CD4-positive, alpha-beta memory T cell (primary cell): ENCODE measurements at places on chromosomes 1 and 21. TPM values are rescaled to one million over a fixed set of nuclear protein-coding genes. Genes with fewer than 3 reads are reported as not detected.

GRCh38 chr1:54462597-54463258 is 56.5 kb upstream of the SSBP3 start:
- DNase-seq: no peak

DNA sequence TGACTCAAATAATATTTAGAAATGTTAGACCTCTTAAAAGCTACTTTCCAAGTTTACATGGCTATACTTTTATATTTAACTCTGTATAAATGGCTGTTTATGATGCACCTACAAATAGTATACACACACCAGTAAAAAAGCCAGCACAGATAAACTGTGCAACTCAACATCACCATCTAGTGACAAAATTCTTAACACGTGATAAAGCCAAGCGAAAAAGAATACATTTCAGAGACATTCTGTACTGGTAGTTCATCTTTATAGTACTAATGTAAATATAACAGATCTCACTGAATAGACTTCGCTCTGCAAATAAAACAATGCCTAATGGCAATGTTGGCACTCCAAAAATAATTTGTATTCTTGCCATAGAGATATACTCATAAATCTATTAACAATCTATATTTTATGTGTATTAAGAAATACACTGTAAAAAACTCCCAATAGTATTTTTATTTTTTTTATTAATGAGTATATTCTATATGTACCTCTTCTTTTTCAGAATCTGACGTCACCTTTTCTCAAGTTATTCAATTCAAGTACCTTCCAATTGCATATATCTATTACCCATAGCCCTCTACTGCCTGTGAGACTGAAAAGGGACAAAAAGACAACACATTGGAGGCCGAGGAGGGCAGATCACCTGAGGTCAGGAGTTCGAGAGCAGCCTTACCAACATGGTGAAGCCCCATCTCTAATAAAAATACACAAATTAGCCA is 100.2 kb downstream of the DPYD start:
- no peak for DNase-seq

C1orf53 gene
- total RNA-seq: not detected

DNA sequence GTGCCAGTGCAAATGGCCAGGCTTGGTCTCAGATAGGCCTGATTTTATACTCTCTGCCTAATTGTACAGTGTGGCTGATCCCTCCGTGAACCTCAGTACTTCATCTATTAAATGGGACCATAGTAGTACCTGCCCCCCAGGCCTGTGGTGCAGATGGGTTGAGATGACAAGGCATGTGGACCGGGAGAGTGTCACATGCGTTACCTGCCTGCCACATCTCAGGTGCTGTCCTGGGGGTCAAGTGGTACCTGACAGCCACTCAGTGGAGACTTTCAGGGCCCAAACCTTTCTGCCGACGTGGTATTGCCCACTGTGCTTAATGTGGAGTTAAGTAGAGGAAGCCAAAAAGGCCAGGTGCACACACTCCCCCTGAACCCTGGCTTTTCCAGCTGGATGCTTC is 197.3 kb downstream of the FOXD2 start:
- no peak for DNase-seq

DNA sequence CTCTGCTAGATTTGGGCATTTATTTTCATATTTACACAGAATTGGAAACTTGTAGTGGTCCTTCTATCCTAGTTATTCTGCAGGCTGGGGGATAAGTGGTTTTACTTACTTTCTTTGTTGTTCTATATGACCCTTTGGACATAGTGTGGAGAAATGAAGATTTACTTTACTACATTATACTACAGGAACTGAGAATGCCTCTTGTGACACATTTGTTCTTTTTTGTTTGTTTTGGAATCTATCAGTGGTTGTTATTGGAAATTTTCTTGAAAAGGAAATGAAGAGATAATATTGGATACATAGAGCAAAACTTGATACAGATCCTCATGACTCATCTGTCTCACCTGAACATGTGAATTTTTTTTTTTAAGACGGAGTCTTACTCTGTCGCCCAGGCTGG is 146.1 kb upstream of the DPYD start:
- DNase-seq: no peak

- no peak for DNase-seq
Measured at GRCh38 chr1:230079199-230080024, 12.4 kb downstream of the GALNT2 start.

- no peak for DNase-seq
Measured at GRCh38 chr1:201405484-201405831, 6.3 kb upstream of the LAD1 start.

CCDC27 gene
- total RNA-seq: not detected

GRCh38 chr21:37436174-37436573 is 69.6 kb downstream of the DYRK1A start:
- no peak for DNase-seq

DNA sequence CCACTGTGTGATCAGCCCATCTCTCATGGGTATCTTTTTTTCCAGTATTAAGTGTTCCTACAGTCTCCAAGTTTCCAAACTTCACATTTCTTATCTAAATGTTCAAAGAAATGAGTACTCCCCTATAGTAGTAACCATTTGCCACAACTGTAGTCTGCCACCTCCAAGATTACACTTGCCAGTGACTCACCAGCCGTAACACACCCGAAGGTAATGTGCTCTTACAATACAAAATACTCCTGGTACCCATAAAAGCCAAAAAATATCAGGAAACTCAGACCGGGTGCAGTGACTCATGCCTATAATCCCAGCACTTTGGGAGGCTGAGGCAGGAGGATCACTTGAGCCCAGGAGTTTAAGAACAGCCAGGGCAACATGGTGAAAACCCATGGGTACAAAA is 20.5 kb upstream of the ZNF496 start:
- no peak for DNase-seq

- DNase-seq: peak; percentile 18
Measured at GRCh38 chr1:228793032-228793431, 57.8 kb downstream of the RHOU start.

SPRR1B gene
- not detected for total RNA-seq

DNA sequence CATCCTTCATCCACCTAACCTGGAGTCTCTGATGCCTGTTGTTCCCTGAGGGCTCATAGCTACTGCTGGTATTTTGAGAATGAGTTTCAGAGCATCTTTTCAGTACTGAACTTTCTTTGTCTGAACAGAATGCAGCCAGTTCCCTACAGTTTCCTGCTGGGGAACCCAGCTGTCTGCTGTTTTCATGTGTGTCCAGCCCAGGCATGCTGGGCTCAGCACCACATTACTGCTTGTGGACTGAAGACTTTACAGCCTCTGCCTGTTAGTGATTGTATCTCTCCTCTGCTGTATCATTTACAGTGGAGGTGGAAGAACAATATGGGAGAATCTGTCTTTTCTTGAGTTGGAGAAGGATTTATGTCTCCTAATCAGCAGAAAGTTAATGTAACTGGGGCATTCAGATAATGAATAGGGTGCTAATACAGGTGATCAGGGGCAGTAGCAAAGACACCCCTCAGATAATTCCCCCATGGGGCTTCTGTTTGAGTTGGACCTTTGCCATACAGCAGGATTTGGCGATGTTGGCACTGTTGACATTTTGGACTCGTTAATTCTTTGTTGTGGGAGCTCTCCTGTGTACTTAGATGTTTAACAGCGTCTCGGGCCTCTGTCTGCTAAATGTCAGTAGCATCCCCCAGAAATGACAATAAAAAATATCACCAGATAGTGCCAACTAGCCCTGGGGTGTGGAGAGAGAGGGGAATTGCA is 207.7 kb downstream of the HHAT start:
- DNase-seq: no peak

- DNase-seq: no peak
Measured at GRCh38 chr1:25485536-25486411, 55.1 kb downstream of the MACO1 start.
